HT1080 (cell line): ENCODE measurements at places on chromosomes 1 and 21.

DNA sequence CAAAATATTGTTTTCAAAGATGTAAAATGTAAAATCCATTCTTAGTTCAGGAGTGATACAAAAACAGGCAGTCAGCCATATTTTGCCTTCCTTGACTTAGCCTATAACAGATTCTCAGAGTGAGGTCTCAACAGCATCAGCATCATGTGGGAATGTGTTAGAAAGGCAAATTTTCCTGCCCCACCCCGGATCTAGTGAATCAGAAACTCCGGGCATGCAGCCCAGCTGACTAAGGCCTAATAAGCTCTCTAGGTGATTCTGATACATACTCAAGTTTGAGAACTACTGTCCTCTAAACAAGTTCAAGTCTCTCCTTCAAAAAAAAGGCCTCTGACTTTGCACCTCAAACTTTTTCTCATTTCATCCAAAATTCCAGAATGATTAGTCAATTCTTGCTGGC lies 46.9 kb upstream of the PRRC2C start:
- peak; percentile 98 for DNase-seq

DNA sequence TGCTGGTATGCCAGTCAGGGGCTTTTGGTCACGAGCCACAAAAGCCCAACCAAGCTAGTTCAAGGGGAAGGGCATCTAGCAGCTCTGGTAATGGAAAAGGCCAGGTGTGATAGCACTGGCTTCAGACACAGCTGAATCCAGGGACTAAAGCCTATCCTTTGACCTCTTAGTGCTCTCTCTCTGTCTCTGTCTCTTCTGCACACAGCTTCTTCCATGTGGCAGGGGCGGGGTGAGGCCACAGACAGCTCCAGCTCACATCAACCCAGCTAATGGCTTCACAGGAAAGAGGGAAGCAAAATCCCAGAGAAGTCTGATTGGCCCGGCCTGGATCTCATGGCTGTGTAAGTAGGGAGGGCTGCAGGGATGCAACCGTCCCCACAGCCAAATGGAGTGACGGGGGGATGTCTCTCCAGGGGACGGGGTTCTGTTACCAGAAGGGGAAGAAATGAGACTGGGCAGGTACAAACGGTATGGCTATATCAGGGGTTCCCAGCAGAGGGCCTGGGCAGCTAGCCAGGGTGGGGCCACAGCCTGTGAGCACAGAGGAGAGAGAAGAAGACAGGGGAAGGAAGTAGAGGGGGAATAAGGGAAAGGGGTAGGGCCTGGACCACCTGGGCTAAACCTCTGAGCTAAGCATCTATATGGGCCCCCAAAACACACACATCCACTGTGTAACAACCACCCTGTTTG lies 42.4 kb downstream of the FBXO2 start:
- no peak for DNase-seq

GRCh38 chr1:40301066-40301465 lies 16.0 kb downstream of the COL9A2 start:
- no peak for DNase-seq

DNA sequence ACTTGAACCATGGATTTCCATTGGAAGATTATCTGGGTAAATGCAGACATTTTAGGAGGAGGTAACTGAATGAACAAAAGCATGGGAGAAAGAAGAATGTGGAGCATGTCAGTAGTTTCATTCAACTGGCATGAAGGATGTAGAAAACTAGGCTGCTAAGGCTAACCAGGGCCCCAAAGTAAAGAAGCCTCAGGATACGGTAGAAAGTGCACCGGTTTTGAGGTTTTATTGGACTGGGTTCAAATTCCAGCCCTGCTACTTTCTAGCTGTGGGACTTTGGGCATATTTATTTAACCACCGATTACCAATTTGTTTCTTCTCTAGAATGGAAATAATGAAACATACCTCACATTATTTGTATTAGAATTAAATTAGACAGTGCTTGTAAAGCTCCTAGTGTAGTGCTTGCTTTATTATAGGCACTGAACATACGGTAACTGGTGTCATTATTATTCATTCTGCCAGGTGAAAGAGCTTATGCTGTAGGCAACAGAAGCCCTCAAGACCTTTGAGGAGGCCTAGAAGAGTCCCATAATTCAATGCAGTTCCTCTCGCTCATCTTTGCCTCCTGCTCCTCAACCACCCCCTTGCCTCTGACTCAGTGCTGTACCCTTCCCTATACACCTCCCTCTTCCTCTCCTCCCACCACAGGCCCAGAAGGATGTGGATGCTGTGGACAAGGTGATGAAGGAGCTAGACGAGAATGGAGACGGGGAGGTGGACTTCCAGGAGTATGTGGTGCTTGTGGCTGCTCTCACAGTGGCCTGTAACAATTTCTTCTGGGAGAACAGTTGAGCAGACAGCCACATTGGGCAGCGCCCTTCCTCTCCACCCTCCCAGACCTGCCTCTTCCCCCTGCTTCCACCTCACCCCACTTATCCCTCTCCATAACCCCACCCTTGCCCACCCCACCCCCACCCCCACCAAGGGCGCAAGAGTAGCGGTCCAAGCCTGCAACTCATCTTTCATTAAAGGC lies 2.5 kb upstream of the CHTOP start:
- no peak for DNase-seq

- DNase-seq, result peak; percentile 0
These were observed 53.3 kb upstream of the BOLA1 start for GRCh38 chr1:149846042-149846441.
